Stimulated activated CD4-positive, alpha-beta T cell treated with anti-CD3 and anti-CD28 coated beads, Interleukin-15, amount 100 ng/mL, for 1 hour (primary cell): ENCODE measurements at places on chromosomes 2 and 18.

- no peak for DNase-seq
Measured at GRCh38 chr2:105313877-105314276, 15.7 kb downstream of the TGFBRAP1 start.

DNA sequence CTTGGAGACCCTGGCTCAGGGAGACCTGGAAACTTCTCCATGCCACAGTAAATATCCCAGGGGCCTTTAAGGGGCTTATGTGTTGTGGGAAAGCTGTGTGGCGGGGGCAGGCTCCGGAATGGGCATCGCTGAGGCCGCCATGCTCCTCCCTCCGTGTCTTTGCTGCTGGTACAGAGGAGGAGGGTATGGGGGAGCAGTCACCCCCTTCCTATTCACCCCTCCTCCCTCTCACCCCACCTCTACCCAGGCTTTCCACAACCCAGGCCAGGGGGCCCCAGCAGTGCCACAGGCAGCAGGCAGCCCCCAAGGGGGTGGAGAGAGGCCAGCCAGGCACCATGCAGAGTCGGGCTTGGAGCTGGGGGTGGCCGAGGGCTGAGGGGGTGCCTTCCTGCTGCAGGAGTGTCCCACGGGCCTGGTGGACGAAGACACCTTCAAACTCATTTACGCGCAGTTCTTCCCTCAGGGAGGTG lies 28.0 kb upstream of the FAHD2A start:
- no peak for DNase-seq

- DNase-seq: no peak
Measured at GRCh38 chr2:216033403-216033802, 20.1 kb upstream of the MREG start.

GRCh38 chr2:173431191-173431590 lies 76.5 kb downstream of the CDCA7 start:
- DNase-seq: no peak

DNA sequence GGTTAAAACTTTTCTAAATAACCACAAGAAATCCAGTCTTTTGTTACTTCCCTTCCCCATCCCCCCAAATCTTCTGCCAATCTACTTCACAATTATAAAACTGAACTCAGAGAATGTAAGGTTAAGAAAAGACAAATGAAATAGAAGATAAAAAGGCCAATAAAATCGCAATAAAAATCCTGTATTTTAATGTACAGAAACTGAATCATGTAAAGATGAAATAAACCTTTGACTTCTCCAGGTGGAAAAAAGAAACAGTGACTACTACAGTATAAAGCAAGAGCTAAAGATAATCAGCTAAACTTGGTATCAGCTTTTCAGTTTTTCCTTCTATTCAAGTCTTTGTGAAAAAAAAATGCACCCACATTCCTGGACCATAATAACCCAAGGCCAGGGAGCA lies 1.7 kb downstream of the SYT4 start:
- no peak for DNase-seq

GRCh38 chr2:227430639-227431038 lies 41.3 kb upstream of the AGFG1 start:
- no peak for DNase-seq

- DNase-seq: no peak
Measured at GRCh38 chr18:58235001-58235436, 191.0 kb downstream of the NEDD4L start.

GRCh38 chr18:51089691-51090090 lies 59.7 kb downstream of the SMAD4 start:
- DNase-seq: no peak

DNA sequence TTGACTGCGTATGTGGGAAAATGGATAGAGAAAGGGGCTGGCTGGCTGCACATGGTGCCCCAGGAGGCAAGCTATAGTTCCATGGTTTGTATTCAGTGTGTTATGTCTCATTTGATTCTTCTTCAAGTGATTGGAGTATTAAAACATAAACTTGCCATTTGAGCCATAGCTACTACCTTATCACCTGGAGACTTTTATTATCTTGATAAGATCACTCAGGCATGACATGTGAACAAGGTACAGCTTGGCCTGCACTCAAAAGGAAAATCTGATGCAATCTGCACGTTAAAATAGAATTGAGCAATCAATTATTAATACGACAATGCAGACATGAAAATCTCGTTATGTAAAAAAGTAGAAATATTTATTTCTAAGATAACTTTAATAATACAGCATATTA lies 116.9 kb downstream of the RND3 start:
- no peak for DNase-seq

DNA sequence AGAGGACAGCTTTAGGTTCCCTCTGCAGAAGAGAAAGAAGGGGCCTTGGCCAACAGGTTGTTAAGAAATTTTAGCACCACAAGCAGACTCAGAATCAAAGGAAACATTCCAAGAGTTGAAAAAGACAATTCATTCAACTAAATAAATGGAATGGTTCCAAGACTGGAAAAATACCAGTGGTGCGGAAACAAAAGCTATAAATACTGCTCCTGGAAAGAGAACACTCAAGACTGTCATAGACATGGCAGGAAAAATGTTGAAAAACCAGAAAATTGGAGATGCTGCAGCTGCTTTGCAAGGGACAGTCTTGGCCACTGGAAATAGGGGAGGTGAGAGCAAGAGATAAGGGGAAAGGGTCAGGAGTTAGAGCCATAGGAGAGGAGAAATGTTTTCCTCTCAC lies 312.7 kb upstream of the CYRIA start:
- DNase-seq: no peak

GRCh38 chr18:5166606-5167280 lies 30.3 kb downstream of the AKAIN1 start:
- no peak for DNase-seq

- DNase-seq: no peak
Measured at GRCh38 chr18:31702449-31702848, 18.1 kb upstream of the B4GALT6 start.

DNA sequence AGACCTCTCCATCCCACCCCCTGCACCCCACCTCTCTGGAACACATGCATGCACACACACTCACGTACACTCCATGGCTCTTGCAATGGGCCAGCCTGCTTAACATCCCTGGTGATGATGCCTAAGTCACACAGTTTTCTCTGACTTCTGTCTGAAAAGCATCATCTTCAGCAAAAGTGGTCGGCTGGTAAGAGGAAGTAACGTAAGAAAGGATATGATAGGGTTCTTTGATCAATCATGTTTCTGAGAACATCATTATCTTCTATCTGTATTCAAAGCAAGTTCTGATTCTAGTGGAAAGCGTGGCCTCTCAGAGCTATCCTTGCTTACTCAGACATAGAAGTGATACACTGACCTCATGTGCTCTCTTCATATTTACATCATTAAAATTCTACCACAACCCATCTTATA lies 11.4 kb upstream of the NDUFV2 start:
- DNase-seq: no peak

DNA sequence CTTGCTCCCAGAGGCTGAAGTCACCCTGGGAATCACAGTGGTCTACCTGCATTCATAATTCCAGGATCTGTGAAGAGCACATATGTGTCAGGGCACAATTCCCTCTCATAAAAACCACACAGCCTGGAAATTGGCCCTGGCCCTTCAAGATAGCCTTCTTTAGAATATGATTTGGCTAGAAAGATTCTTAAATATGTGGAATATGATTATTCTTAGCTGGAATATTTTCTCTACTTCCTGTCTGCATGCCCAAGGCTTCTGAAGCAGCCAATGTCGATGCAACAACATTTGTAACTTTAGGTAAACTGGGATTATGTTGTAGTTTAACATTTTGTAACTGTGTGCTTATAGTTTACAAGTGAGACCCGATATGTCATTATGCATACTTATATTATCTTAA lies 24.2 kb downstream of the ICOS start:
- no peak for DNase-seq

- DNase-seq: no peak
Measured at GRCh38 chr2:233353101-233353768, 1.1 kb upstream of the DGKD start.

DNA sequence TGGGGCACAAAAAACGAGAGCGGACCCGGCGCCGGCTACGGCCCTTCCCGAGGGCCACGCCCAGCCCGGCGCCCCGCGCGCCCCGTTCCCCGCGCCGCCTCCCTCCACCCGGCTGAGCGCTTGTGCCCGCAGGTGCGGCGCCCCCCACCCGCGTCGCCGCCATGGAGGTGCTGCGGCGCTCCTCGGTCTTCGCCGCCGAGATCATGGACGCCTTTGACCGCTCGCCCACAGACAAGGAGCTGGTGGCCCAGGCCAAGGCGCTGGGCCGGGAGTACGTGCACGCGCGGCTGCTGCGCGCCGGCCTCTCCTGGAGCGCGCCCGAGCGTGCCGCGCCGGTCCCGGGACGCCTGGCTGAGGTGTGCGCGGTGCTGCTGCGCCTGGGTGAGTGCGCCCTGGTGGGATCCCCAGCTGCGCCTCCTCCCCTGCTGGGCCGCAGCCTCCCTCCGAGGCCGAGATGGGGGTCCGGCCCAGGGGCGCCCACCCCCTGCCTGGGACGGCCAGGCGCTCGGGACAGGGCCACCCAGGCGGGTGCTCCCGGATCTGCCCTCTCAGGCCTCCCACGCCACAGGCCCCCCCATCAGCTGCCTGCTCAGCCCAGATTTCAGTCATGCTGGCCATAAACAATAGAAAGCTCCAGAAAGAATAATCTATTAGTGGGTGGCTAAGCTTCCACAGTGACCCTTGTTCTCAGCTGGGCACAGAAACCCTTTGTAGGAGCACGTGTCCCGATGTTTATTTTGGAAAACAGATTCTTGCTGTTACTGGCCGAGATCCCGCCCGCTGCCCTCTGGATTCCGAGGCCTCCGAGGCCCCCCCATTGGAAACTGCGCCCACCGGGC lies 997 bp downstream of the BOK start:
- no peak for DNase-seq

DNA sequence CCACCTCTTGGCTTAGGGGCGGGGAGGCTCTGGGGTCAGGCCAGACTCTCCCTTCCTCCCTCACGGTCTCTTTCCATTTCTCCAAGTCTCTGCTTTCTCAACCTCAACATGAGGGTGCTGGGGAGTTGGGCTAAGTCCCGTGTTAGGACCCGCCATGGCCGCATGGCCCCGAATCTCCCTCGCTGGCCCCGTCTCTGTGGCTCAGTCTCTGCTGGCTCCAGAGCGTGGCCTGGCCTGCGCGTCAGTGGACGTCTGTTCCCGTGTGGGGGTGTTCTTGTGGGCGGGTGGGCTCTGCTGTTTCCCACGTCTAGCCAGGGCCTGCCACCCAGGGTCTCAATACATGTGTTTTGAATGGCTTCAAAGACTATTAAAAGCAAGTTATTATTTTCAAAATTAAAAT lies 12.4 kb downstream of the ALLC start:
- no peak for DNase-seq

DNA sequence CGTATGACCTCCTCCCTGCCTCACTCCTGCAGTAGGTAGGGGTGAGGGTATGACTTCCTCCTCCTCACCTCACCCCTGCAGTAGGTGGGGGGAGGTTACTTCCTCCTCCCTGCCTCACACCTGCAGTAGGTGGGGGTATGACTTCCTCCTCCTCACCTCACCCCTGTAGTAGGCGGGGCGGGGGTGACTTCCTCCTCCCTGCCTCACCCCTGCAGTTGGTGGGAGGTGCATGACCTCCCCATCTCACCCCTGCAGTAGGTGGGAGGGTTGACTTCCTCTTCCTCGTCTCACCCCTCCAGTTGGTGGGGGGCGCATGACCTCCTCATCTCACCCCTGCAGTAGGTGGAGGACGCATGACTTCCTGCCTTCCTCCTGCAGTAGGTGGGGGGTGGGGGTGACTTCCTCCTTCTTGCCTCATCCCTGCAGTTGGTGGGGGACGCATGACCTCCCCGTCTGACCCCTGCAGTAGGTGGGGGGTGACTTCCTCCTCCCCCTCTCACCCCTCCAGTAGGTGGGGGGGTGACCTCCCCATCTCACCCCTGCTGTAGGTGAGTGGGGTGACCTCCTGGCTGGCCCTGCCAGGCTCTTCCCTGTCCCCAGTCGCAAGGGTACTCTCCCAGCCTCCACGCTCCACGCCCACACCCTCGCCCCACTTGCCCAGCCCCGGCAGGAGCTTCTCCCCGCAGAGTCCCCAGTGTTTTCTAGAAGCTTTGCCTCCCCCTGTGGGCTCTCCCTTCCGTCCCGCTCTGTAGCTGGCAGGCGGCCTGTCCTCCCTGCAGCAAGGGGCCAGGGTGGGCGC lies 39.3 kb downstream of the TSHZ1 start:
- no peak for DNase-seq

- DNase-seq: no peak
Measured at GRCh38 chr2:65415091-65415490, 17.3 kb downstream of the SPRED2 start.

- no peak for DNase-seq
Measured at GRCh38 chr18:77062518-77063003, 70.0 kb downstream of the MBP start.

DNA sequence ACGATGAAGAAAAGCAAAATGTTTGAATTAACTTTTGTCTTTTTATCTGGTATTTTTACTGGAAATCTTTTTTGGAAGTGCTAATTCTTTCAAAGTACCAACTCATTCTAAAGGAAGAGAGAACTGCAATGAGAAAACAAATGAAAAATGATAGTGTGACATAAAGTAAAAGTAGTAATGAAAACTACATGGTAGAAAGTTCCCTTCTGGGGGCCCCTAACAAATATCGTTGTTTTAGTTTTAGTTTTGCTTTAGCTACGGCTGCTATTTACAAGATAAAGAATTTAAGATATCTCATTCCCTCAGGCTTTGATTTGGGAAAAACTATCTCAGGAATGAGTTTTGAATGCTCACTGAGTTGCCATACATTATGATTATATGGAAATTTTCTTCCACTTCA lies 161.4 kb downstream of the XIRP2 start:
- DNase-seq: no peak

DNA sequence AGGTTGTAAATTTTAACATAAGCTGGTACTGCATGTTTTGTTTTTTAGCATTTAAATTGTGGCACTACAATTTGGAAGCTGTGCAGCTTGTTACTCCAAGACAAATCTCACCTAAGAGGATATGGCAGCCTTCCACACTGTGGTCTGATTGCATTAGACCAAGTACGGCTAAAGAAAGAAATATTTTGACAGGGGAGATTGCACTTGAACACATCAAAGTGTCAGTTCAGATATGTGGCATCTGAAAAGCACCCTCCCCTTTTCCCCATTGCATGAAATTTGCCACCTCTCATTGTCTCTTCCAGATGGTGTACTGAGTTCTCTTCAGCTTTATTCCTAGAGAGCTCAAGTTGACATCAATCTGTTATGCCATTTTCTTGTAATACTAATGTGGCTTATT lies 295.9 kb downstream of the ERBB4 start:
- no peak for DNase-seq

DNA sequence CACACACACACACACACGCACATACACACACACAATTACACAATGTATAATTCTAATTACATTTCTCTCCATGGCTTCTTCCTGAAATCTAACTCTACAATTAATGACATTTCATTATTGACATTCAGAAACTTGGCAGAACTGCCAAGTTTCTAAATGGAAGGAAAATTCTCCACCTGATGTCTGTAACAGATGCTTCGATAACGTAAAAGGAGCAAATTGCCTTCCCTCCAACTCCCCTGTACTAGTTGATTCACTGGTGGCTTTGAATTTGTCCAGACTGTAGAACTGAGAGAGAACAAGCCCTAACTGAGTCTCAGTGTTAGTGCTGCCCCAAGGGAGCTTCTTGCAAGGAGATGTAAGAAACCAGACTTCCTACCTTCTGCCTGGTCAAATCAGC lies 255.1 kb upstream of the TMEM200C start:
- no peak for DNase-seq
